ENCODE measurements at places on chromosomes 6 and 20. TPM values are rescaled to one million over a fixed set of nuclear protein-coding genes. Genes with fewer than 3 reads are reported as not detected.

GRCh38 chr6:118810420-118811027, 83.4 kb upstream of the ASF1A start:
- no peak for DNase-seq

GRCh38 chr6:357791-358341, 33.7 kb upstream of the IRF4 start:
- no peak for DNase-seq

Gene AGPAT4
- total RNA-seq = 2.7 TPM

- no peak for DNase-seq
These were observed 256.2 kb upstream of the MANEA start for GRCh38 chr6:95321126-95321525.
